ENCODE measurements at places on chromosomes 1 and 21. TPM values are rescaled to one million over a fixed set of nuclear protein-coding genes. Genes with fewer than 3 reads are reported as not detected.

DNA sequence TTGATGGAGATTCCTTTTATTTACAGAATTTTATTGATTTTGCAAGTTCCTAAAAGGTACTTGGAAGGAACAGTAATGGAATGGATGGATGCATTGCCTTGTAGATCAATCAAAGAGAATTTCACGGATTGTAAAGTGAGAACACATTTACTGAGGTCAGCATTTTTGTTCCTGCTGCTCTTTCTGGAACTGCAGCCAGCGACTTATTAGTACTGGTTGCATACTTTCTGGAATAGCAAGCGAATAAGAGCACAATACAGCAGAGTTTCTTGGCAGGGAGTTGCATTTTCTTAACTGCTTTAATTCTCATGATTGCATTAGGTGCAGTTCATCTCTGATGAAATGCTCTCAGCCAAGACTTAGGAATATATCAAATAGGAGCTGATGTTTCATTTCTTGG, 106.1 kb upstream of the CHODL start:
- H3K4me1 ChIP-seq = no peaks in the 10 kb centered on the region
- H3K27me3 ChIP-seq = no peaks in the 10 kb centered on the region
- H3K36me3 ChIP-seq = no peaks in the 10 kb centered on the region
- no peak for DNase-seq
- H3K4me3 ChIP-seq = no peak overlapping the region

GRCh38 chr1:175364424-175365076, 172.0 kb upstream of the KIAA0040 start:
- H3K4me3 ChIP-seq = no peak overlapping the region
- no peak for DNase-seq
- no peaks in the 10 kb centered on the region for H3K4me1 ChIP-seq
- no peak overlapping the region for H3K27ac ChIP-seq
- H3K27me3 ChIP-seq = no peaks in the 10 kb centered on the region
- H3K36me3 ChIP-seq = no peaks in the 10 kb centered on the region

- H3K4me3 ChIP-seq = no peak overlapping the region
- no peak for DNase-seq
- no peak overlapping the region for H3K27ac ChIP-seq
- H3K36me3 ChIP-seq = no peaks in the 10 kb centered on the region
- H3K27me3 ChIP-seq = no peaks in the 10 kb centered on the region
Observed at GRCh38 chr1:67724928-67725560, 40.0 kb downstream of the GADD45A start.

DNA sequence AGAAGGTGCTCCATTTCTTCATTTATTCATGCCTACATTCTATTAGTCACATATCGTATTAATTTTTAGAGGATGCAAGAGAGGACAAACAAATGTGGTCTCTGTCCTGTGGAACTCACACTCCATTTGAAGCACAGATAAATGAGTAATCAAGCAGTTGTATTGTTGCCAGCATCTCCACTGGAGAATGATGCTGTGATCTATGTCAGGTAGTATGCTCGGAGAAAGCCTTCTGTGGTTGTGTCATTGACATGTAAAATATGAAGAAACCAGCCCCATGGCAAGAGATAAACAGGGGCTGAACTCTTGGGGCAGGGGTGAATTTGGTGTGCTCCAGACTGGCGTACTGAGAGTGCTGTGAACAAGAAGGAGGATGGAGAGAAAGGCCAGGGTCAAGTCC, 101.2 kb downstream of the FASLG start:
- no peak for DNase-seq
- no peaks in the 10 kb centered on the region for H3K36me3 ChIP-seq
- no peaks in the 10 kb centered on the region for H3K27me3 ChIP-seq
- H3K27ac ChIP-seq = no peak overlapping the region

DNA sequence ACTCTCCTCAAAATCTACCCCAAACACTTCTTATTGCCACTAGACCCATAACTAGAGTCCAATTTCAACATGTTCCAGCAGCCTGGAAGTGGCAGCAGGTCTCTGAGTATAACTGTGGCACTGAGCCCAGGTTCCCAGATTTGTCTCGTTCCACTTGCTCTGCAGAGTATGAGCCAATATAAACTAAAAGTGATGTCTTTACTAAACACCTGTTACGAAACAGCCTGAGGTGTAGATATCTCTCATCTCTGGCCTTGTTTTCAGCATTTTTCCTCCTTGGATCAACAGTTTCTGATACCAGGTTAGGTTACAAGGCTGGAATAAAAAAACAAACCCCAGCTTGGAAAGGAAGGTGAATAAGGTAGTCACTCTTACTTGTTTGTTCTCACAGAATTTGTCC, 25.2 kb upstream of the PRDX6 start:
- no peaks in the 10 kb centered on the region for H3K27me3 ChIP-seq
- no peak for DNase-seq
- peaks cover 5% of the 10 kb centered on the region for H3K4me1 ChIP-seq
- no peak overlapping the region for H3K4me3 ChIP-seq
- H3K36me3 ChIP-seq = peaks cover 45% of the 10 kb centered on the region
- H3K27ac ChIP-seq = no peak overlapping the region

DNA sequence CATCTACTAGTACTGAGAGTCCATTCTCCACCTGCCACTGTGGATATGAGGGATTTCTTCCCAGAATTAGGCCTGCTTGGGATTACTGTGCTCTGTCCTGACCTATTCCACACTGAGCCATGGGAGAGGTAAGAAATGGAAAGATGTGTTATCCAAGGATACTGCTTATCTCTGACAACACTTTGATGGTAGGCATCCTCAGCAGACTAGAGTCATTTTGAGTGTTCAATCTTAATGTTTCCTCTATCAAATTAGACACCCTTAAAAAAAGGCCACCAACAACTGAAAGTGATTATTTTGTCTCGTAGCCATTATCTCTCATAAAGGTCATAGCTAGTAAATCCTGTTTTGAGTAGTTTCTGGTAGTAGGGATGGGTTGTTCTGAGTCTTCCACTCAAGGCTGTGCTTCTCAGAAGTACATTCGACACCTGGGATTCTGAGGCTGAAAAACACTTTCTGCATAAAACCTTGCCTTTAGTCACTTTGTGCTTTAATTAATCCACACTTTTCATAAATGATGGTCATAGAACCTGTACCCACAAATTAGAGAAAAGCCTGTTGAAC, 8.8 kb downstream of the ATPAF1 start:
- H3K27me3 ChIP-seq = no peaks in the 10 kb centered on the region
- no peak overlapping the region for H3K4me3 ChIP-seq
- DNase-seq = no peak
- H3K4me1 ChIP-seq = peaks cover 8% of the 10 kb centered on the region

DNA sequence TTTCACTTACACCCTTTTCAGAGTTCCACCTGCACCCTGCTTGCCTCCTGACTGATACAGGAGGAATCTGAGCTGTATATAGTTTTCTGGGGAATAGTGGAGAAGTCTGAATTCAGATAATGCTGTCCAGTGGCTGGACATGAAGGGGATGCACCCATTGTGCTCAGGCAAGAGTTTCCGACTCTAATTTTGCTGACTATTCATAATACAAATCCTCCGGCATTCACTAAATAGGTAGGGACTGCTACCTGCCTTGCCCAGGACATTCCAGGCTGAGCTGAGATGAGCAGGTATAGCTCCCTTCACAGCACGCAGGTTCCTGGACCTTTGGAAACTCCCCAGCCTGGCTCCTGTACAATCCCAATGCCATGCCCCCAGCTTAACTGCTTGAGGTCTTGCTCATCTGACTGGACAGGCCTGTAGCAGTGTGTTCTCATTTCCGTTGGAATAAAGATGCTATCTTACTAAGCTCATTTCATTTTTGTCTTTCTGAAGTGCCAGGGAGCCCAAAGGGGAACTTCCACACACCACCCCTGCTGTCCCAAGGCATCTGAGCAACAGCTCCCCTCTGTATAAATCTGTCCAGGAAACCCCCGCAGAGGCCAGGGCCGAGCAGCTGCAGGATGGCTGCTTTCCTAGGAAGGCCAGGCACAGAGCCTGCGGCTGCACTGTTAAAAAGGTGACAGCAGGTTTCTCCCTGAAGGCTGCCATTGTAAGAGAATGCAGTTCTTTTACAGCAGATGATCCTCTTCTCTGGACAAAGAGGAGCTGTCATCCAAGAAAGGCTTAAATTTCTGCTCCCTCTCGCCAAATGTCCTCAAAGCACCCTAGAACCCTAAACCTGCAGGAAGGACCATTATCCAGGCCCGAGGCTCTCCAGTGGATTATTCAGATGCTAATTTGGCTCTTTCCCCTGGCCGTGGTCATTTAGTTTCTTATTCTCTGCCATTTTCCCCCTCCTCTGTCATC, 21.7 kb upstream of the VASH2 start:
- no peak for DNase-seq
- no peaks in the 10 kb centered on the region for H3K27me3 ChIP-seq
- H3K4me3 ChIP-seq = no peak overlapping the region
- no peaks in the 10 kb centered on the region for H3K36me3 ChIP-seq
- H3K27ac ChIP-seq = no peak overlapping the region
- H3K4me1 ChIP-seq = no peaks in the 10 kb centered on the region

- H3K27ac ChIP-seq = no peak overlapping the region
- H3K4me1 ChIP-seq = peaks cover 7% of the 10 kb centered on the region
- H3K36me3 ChIP-seq = no peaks in the 10 kb centered on the region
- no peaks in the 10 kb centered on the region for H3K27me3 ChIP-seq
- no peak for DNase-seq
- no peak overlapping the region for H3K4me3 ChIP-seq
Observed at GRCh38 chr1:29134695-29135028, 11.0 kb upstream of the TMEM200B start.

DNA sequence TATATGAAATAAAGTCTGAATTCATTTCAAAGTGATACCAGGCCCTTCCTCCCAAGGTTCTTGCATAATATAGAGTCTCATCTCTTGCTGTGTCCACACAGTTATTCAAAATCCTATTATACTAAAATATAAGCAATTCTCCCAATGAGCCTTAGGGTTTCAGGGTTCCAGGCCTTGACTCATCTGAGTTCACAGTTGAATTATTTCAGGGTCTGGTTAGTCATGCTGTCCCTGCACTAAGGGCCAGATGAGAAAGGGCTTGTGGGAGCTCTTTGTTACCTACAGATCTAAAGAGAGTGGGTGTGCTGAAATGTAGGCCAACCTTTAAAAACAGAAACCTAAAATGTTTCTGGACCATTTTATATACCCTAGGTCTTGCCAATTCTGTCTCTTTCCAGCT, 337.5 kb upstream of the LRRC7 start:
- no peak for DNase-seq
- H3K4me3 ChIP-seq = no peak overlapping the region
- no peak overlapping the region for H3K27ac ChIP-seq
- no peaks in the 10 kb centered on the region for H3K4me1 ChIP-seq
- H3K27me3 ChIP-seq = no peaks in the 10 kb centered on the region
- no peaks in the 10 kb centered on the region for H3K36me3 ChIP-seq

GRCh38 chr1:50967416-50968157, 2.5 kb upstream of the CDKN2C start:
- no peak for DNase-seq

DNA sequence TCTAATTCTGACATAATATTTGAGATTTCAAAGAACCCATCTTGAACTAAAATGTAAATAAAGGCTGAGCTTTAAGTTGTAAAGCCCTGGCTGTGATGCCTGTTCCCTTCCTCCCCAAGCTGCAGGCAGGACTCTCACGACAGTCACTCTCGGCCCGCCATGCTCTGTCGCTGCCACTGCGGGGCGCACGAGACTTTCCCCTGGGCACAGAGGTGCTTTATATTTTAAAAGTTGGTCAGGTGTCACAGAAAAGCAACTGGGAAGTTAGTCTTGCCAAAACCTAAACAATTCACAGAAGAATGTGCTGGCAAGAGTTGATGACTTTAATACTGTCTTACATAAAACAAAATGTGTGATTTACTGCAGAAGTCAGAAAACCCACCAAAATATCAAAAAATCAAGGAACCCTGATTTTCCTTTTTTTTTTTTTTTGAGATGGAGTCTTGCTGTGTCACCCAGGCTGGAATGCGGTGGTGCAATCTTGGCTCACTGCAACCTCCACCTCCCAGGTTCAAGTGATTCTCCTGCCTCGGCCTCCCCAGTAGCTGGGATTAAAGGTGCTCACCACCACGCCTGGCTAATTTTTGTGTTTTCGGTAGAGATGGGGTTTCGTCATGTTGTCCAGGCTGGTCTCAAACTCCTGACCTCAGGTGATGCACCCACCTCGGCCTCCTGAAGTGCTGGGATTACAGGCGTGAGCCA, 10.7 kb downstream of the LRRC47 start:
- no peak overlapping the region for H3K4me3 ChIP-seq
- DNase-seq = no peak
- H3K36me3 ChIP-seq = peaks cover 64% of the 10 kb centered on the region
- no peak overlapping the region for H3K27ac ChIP-seq

DNA sequence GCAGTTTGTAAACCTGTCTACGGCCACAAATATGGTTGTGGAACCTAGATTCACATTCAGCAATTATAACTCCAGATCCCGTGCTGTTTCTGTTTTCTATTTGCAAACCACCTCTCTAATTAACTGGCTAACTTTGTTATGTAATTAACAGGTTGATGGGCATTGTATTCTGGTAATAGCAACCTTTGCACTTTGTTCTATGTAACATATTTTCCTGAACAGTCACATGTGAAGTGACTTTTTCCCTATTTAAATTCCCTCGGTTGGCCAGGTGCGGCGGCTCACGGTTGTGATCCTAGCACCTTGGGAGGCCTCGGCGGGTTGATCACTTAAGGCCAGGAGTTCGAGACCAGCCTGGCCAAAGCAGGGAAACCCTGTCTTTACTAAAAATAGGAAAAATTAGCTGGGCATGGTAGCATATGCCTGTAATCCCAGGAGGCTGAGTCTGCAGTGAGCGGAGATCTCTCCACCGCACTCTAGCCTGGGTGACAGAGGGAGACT, 1.4 kb downstream of the ACADM start:
- H3K4me1 ChIP-seq = peaks cover 40% of the 10 kb centered on the region
- DNase-seq = no peak
- no peaks in the 10 kb centered on the region for H3K27me3 ChIP-seq
- no peaks in the 10 kb centered on the region for H3K36me3 ChIP-seq
- H3K4me3 ChIP-seq = no peak overlapping the region

TMIGD3 gene
- 1.6 TPM for total RNA-seq

USP48 gene
- total RNA-seq = 98.0 TPM

AMY2A gene
- 1.2 TPM for total RNA-seq

OR10Z1 gene
- total RNA-seq = not detected

COL6A2 gene
- total RNA-seq = 259 TPM

EPHA2 gene
- 22.5 TPM for total RNA-seq
